Activated CD8-positive, alpha-beta memory T cell treated with anti-CD3 and anti-CD28 coated beads for 24 hours (primary cell): ENCODE measurements at places on chromosomes 5 and 9.

DNA sequence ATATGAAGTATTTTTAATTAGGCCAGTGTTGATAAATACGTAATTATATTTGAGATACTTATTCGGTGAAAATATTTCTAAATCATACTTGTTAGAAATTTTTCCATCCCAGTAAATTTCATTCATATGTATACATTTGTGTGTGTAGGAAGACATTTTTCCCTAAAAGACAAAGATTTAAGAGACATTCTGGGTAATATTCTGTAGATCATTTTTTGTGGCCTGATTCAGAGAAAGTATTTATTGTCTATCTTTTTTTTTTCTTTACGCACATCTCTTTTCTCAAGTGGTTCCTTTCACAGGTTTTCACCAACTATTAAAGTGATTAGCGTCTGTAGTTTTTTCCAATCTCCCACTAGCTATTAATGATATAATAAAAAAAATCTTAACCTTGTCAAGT is 224.1 kb downstream of the MEF2C start:
- DNase-seq, result no peak

DNA sequence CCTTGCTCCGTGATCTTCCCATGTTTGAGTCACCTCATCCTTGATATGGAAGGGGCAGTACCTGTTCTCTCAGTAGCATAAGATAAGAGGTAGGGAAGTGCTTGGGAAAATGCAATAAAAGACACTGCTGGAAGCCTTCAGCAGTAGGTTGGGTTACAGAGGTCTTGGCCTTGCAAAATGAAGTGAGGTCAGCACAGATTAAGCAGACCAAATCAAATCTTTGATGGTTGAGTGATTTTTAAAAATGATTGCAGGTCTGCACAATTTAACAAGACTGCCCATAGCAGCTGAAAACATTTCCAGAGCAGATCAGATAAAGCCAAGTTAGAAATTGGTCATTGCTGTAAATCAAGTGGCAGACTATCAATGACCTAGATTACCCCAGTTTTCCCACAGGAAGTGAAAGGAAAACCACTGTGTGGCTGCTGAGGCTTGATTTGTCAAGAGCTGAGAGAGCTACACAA is 32.9 kb downstream of the PALM2AKAP2 start:
- DNase-seq, result no peak

DNA sequence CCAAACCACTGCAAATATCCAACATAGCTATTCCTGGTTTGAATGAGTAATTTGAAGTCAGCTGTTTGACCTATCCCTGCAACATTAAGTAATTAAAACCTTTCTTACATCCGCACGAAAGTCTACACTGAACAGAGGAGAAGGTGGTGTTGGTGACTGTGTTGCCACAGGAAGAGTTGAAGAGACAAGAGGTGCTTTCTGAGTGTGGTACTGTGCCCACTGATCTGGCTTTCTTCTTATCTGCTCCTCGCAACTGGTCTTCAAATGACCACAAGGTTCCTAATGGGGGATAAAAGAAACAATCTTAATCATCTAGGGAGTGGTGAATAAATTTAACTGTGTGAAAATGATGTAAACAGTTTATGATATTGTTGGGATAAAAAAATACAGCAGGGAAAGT is 29.4 kb upstream of the PDCL start:
- no peak for DNase-seq

- no peak for DNase-seq
Measured at GRCh38 chr5:33890131-33891032, 1.4 kb downstream of the ADAMTS12 start.
